ENCODE measurements at places on chromosomes 4 and X.

GRCh38 chr4:43763029-43763610 is 685.5 kb downstream of the KCTD8 start:
- no peak for DNase-seq

GRCh38 chr4:56692576-56692975 is 11.5 kb upstream of the HOPX start:
- DNase-seq = no peak

DNA sequence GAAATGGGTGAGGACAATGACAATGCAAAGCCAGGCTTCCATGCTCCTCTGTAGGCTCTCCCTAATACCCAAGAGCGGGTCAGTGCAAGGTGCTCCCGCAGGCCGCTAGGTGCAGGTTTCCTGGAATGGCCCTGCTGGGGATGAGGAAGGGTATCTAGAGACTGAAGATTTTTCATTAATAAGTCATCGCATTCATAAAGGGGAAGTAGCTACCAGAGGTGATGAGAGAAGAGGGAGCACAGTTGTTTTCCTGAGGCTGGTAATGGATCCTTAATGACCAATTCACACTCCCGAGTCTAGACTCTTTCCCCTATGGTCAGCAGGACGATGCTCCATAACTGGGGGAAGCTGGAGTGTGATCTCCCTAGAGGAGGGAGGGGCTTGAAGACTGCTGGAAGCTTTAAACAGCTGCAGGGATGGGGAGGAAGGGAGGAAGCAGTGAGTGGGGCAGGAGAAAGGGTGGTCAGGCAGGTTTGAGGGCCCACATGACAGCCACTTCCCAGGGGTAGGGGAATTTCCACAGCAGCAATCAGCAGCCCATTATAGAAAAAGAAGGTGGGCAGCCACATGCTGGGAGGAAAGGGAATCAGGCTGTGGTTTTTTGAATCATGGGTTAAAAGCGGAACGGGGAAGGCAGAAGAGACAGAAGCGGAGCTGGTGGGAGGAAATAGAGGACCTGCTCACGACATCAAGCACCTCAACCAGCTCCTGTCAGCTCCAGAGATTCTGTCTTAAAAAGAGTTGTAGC is 10.2 kb upstream of the ATP6AP2 start:
- no peak for DNase-seq

DNA sequence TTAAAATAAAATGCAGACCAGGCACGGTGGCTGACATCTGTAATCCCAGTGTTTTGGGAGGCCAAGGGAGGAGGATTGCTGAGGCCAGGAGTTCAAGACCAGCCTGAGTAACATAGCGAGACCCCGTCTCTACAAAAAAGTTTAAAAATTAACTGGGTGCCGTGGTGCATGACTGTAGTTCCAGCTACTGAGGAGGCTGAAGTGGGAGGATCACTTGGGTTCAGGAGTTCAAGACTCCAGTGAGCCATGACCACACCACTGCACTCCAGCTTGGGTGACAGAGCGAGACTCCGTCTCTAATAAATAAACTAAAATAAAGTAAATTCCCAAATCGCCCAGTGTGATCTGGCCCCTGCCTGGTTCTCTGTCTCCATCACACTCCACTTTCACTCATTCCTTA is 43.7 kb downstream of the TENM3 start:
- DNase-seq = no peak

- no peak for DNase-seq
These were observed 671.6 kb downstream of the FAT4 start for GRCh38 chr4:125986307-125986706.

- no peak for DNase-seq
These were observed 177.6 kb downstream of the IQCM start for GRCh38 chr4:149638073-149638472.

DNA sequence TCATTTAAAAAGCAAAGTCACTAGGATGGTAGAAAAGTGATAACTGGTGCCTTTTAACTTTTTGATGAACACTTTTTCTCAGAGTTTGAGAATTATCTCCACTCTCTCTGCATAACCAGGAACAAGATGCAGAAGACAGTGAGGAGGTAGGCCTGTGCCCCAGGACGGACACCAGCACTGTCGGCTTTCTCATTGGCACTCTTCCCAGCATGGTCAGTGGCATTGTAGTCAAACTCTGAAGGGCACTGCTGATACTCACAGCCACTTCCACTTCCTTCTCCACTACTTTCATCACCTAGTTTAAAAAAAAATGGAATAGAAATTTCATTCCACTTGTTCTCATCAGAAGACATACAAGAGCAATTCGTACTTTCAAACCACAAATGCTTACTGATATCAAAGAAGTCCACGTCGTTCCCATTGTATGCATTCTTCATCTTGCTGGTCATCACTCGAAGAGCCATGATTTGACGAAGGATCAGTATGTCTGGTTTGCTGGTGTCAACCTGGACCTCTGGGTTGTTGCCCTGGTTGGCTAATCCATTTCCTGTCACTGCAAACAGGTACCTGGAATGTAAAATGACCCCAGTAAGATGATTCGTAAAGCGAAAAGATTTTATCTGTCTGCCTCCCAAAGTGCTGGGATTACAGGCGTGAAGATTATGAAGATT is 84.8 kb upstream of the TFDP3 start:
- no peak for DNase-seq

DNA sequence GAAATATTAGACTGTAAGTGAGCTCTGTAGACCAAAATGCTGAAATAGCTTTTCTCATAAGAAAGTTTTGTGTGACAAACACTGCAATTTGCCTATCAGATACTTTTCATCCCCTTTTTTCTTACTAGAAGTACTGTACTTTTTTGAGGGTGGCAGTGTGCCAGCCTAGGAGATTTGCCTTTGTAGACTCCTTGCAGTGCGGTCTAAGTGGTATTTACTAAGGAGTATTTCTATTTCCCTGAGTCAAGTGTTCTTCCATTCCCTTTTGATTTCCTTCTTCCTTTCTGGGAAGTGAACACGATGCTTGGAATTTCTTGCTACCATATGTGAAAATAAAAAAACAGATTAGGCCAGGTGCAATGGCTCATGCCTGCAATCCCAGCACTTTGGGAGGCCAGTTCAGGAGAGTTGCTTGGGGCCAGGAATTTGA is 34.6 kb downstream of the PDLIM5 start:
- DNase-seq = no peak

- no peak for DNase-seq
These were observed 22.4 kb downstream of the MAP7D3 start for GRCh38 chrX:136228839-136229207.

GRCh38 chr4:88858752-88859151 is 161.1 kb upstream of the NAP1L5 start:
- DNase-seq = no peak

DNA sequence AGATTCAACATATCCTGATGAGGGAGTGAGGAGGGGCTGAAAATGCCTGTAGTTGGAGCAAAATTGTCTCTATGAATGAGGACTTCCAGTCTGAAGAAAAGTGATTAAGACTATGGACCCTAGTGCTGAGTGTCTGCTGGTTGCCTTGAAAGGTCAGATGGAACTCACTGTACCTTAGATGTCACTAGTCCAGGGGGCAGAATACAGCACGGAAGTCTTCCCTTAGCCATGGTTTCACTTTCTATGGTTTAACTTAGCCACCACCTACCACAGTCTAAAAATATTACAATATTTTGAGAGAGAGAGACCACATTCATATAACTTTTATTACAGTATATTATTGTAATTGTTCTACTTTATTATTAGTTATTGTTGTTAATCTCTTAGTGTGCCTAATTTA is 223.1 kb downstream of the FMR1NB start:
- no peak for DNase-seq

DNA sequence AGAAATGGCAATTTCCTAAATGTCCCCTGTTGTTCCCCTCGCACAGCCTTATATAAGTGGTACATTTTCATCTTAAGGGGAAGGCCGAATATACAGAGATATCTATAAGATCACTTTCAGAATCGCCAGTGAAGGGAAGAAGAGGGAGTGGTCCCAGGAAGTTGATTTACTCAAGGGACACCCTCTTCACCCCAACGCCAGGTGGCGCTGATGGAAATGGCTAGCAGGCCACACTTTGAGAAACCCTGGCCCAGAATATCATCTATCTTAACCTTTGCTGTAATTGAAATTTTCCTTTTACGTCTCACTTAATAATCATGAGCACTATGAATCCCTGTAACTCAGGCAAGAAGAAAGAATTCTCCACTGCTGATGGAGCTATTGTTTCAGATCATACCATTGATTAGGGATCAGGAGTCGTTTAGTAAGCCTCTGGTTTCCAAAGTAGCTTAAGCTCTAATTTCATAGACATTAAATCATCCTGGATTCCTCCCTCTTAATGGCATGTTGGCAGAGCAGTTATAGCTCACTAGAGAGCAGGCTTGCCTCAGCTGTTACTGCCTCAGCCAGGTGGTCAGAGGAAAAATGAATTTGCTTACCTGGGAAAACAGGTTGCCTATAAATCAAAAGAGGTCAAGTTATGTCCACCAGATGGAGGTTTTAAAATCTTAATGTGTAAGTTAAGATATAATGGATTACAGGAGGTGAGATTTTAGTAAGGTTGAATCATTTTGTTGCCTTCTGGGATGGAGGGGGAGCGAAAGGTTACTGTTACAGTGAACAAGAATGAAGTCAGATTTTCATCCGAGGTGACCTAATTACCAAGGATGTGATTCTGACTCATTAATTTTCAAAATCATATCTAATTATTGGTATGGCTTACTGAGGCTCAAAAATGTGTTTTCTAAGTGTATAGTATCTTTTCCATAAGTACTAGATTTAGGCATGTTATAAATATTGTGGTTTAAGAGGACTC is 941.2 kb upstream of the TENM3 start:
- peak; percentile 44 for DNase-seq

- DNase-seq = peak; percentile 22
These were observed 834 bp downstream of the NHS start for GRCh38 chrX:17375637-17376430.

- no peak for DNase-seq
These were observed 19.7 kb downstream of the TRIM2 start for GRCh38 chr4:153223930-153224329.

GRCh38 chrX:18575744-18576143 is 96.2 kb downstream of the RS1 start:
- DNase-seq = no peak

GRCh38 chrX:23871905-23872546 is 35.7 kb downstream of the APOO start:
- DNase-seq = no peak

GRCh38 chrX:14125462-14125861 is 95.8 kb upstream of the GEMIN8 start:
- DNase-seq = no peak

- no peak for DNase-seq
These were observed 2.4 kb upstream of the AFF2 start for GRCh38 chrX:148498067-148498466.

GRCh38 chr4:36255577-36255976 is 11.3 kb upstream of the ARAP2 start:
- no peak for DNase-seq

DNA sequence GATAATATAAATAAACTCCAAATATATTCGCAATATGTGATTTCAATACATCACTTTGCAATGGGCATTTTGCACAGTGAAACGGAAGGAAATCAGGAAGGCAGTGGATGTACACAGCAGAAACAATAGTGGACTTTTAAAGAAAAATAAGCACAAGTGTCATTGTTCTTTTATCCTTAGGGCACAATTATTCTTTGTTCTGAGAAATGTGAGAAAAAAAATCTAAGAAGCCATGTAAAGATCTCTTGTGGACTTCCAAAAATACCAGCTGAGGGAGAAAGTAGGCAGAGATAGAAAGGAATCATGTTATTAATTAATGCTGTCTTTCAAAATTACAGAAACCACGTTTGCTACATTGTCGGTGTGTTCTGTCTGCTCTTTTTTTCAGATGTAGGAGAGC is 17.6 kb upstream of the PRRG1 start:
- DNase-seq = no peak

GRCh38 chr4:663438-664428 is 10.3 kb downstream of the ATP5ME start:
- DNase-seq = no peak

- DNase-seq = no peak
These were observed 292.7 kb downstream of the GALNTL6 start for GRCh38 chr4:172105918-172106317.

GRCh38 chr4:36716874-36717273 is 435.5 kb downstream of the DTHD1 start:
- no peak for DNase-seq

DNA sequence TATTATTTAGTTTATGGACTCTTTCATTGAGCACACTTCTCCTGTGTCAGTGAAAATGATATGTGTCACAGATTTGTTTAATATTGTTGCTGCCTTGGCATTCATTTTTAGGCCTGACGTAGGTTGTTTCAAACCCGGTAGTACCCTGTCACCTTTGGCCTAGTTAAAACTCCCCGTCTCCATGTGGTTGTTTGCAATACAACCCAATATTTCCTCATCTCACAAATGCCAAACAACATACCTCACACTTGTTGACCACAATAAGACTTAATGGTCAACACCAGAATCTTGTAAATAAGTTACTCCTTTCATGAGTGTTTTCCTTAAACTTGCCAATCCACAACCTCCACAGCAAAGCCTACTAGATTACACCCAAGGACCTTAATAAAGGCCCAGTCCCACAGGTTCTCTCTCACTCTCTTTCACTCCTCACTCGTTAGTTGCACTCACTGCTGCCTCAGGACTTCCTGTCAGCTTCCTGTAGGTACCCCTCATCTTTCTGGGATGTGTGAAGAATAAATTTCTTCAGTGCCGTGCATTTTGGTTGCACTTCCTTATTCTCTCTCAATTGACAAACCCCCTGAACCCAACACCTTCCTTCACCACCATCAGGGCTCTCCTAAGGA is 31.3 kb downstream of the IL13RA2 start:
- no peak for DNase-seq

- no peak for DNase-seq
These were observed 62.5 kb downstream of the MGST2 start for GRCh38 chr4:139728146-139728545.

GRCh38 chrX:56762707-56763555 is 33.9 kb downstream of the NBDY start:
- DNase-seq = no peak

- DNase-seq = no peak
These were observed 311.4 kb downstream of the MAPK10 start for GRCh38 chr4:86048426-86048825.

DNA sequence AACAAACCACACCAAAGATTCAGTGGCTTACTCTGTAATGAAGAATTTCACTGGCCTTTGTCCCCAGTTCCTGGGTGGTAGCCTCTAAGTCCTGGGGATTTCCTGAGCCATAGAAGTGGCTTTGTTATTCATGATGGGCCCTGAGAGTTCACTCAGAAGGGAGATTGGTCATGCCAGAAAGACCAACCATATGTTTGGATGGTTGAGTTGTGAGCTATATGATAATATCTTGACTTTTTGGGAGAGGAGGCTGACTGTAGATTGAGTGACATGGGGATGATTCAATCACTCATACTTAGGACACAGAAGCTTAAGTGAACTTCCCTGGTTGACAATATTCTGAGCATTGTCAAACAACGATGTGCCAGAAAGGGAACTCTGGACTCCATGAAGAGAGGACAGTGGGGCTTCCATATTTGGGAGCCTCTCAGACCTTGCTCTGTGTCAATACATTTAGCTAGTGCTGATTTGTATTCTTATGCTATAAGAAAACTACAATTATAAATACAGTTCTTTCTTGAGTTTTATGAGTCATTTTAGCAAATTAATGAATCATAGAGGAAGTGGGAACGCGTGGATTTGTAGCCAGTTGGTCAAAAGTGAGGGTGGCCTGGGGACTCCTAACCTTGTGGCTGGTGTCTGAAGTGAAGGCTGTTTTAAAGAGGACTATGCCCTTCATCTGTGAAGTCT is 392.0 kb downstream of the GBA3 start:
- DNase-seq = no peak

GRCh38 chr4:1471443-1472147 is 65.4 kb upstream of the NKX1-1 start:
- DNase-seq = no peak

- no peak for DNase-seq
These were observed 1066.5 kb downstream of the GLUD2 start for GRCh38 chrX:122113896-122114295.
